ENCODE measurements at places on chromosomes 12 and 14. TPM values are rescaled to one million over a fixed set of nuclear protein-coding genes. Genes with fewer than 3 reads are reported as not detected.

Gene TSHR
- total RNA-seq, result not detected

Gene TMEM120B
- 11.2 TPM for total RNA-seq

Gene CTSG
- not detected for total RNA-seq

Gene TGFB3
- total RNA-seq, result 0.54 TPM

Gene TAS2R20
- not detected for total RNA-seq

Gene NOS1
- total RNA-seq, result 0.70 TPM

Gene SLC5A8
- total RNA-seq, result not detected

Gene PMEL
- total RNA-seq, result 0.57 TPM

Gene TSPAN11
- total RNA-seq, result 0.10 TPM

Gene KCNK10
- total RNA-seq, result 0.01 TPM

Gene PDZRN4
- not detected for total RNA-seq

Gene DHRS7
- 78.0 TPM for total RNA-seq

Gene HOXC6
- 5.6 TPM for total RNA-seq

Gene SERPINA10
- not detected for total RNA-seq

Gene PTCSC3
- not detected for total RNA-seq

Gene PTPRO
- total RNA-seq, result 0.09 TPM

Gene NR2C1
- total RNA-seq, result 26.4 TPM

Gene NINJ2
- total RNA-seq, result 0.53 TPM

Gene DHRS2
- total RNA-seq, result 6.0 TPM

Gene CDH24
- 2.1 TPM for total RNA-seq

Gene LRRIQ1
- total RNA-seq, result 1.0 TPM

Gene KRT1
- total RNA-seq, result not detected

Gene CLEC4D
- total RNA-seq, result not detected

Gene STXBP6
- total RNA-seq, result 2.9 TPM

Gene SPRING1
- 25.7 TPM for total RNA-seq

Gene SERPINA9
- not detected for total RNA-seq

Gene ITGA5
- total RNA-seq, result 276 TPM

Gene ABCD4
- total RNA-seq, result 31.0 TPM

Gene MYF5
- not detected for total RNA-seq

Gene MYL6B
- 71.6 TPM for total RNA-seq

Gene NRXN3
- 1.3 TPM for total RNA-seq
